ENCODE measurements at places on chromosomes 6 and 20.
A peak's percentile ranks its signal among the peaks of the same experiment; 100 is the strongest.

- DNase-seq: no peak
Observed at GRCh38 chr6:5201271-5201670, 59.5 kb downstream of the LYRM4 start.

GRCh38 chr20:46000262-46000996, 8.3 kb upstream of the MMP9 start:
- no peak for DNase-seq

DNA sequence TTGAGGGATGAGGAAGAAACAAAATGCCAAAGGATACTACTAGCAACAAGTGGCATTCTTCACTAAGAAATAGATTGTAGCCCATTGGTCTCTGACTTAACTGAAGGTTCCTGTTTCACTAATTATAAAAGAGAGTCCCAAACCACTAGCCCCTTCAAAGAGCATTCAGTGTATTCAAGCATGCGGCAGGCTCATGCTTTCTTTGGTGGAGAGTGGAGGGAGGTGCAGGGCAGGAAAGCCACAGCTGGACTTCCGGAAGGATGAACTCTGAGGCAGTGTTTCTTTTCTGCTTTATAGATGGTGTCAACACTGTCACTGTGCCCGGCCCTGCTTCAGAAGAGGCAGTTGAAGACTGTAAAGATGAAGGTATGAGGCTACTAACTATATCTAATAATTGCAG, 636.1 kb downstream of the KIF16B start:
- DNase-seq: no peak

GRCh38 chr20:37651932-37652331, 41.9 kb upstream of the CTNNBL1 start:
- DNase-seq: peak; percentile 43

DNA sequence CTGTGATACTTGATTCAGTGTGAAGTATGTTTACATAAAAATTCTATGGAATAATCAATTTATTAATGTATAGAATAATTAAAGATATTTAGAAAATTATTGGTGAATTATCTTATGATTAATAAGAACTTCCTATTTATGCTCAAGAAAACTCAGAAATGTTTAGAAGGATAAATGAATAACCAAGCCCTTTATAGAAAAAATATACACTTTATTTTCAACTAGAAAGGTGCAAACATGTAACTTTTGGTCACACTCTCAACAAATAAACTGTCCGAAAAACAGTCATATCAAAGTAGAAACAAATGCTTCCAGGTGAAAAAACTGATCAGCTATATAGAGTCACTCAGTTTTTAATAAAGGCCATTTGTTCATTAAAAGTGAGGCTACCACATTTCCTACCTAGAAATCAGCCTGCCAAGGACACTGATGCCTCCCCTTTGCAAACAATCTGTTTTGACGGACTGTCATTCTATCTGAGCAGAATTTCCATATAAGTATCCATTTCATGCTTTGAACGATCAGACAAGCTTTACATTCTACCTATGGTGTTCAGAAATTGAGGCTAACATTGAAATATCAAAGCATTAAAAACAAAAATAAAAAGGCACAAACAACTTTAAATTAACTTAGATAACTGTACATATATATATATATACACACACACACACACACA, 3.0 kb downstream of the CCN2 start:
- no peak for DNase-seq

DNA sequence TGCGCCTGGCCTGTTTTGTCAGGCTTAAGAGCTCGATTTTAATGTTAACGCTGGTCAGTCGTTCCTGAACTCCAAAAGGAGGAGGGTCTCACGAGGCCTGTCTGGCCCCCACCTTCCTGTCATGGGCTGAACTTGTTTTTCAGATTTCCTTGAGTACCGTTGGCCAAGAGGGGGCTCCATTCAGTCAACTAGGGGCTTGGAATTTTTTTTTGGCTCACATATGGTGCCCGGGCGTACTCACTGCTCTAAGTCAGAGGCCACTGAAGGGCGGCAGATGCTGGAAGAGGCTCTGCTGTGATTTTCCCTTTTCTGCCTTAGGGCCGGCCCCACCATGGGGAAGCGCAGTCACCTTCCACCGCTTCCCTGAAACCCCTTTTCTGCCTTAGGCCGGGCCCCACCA, 6.9 kb upstream of the BIRC7 start:
- no peak for DNase-seq

GRCh38 chr20:23484081-23484480, 6.8 kb upstream of the CST8 start:
- DNase-seq: no peak

DNA sequence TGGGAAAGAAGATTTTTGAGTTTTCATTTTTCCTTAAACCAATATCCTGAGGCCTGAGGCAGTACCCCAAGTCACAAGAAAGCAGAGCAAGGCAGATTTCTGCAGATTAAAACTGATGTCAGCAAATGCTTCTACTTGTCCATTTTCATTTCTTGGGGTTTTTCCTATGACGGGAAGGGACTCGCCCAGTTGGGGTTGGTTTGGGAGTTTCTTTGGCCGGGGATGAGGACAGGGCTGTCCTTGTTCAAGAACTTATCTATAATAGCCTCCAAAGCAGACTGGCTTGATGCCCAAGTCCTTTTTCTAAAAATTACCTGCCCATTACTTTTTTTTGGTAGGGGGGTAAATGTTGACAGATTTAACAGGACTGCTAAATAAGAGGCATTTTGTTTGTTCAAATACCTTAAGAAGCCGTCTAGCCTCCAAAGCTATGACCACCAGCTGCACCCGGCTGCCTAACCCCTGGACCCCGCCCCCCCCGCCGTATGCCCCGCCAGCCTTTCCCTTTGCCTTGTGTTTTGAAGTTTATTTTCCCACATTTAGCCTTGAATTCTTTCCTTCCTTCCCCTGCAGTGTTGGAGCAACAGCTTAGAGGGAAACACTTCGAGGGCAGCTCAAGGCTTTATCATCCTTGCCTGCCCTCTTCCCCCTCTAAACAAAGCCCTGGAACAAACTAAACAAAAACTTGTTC, 2.5 kb downstream of the KCNK5 start:
- DNase-seq: no peak

DNA sequence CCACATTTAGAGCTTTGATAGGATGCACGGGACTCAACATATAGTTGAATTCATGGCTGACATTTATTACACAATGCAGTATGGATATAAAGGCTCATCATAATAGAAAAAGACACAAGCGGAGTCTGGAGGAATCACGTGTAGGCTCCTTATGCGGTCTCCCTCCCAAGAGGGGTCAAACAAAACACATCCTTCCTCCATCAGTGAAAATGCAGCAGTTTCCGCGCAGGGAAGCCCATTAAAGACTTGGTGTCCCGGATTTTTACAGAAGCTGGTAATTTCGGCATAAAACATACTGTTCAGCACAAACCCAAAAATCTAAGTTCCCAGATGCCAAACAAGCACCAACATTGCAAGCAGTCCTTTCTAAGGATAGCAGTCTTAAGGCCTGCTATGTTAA, 1.1 kb downstream of the USP45 start:
- no peak for DNase-seq

- no peak for DNase-seq
Observed at GRCh38 chr6:169168302-169168630, 85.4 kb downstream of the THBS2 start.

DNA sequence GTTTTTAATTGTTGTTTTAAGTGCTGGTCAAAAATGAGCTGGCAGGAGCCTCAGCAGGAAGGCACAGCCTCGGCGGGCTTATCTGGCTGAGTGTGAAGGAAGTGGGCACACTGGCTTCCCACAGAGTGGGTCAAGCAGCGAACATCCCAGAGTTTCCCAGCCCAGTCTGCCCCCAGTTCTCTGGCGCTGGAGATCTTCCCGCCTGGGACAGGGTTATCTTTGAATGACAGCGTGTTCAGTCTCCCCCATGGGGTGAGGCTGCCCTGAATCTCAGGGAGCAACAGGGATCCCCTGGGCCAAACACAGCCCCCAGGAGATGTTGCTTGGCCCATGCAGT, 122.2 kb upstream of the PTPN1 start:
- no peak for DNase-seq

DNA sequence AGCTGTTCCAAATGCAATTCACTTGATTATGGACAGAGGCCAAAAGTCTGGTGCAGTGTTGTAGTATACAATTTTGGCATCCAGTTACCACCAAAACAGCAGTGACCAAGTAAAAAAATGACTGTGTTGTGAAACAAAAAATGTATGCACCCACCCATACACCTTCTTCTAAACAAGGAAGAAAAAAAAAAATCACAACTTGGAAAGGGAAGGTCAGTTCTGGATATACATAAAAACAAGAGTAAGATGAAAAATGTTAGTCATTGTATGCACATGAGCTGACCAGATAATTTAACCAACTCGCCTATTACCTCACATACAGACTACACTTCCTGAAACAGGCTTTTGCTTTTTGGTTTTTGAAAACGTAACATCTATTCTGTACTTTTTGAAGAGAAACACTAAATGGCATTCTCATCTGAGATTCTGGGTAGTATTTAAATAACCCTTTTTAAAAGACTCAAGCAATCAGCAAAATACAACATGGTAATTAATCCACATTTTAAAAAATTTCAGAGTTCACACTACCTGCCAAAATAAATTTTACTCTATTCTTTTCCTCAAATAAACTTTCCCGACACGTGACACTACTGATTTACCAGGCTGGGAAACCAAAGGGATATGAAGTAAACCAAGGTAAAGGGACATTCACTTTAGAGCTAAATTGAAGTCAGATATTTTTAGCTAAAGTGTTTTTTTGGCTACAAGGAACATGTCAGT, 141.6 kb upstream of the SHLD1 start:
- peak; percentile 52 for DNase-seq

- DNase-seq: no peak
Observed at GRCh38 chr6:123777563-123777962, 26.1 kb upstream of the NKAIN2 start.

GRCh38 chr6:42962502-42963178, 2.1 kb downstream of the GNMT start:
- DNase-seq: no peak

DNA sequence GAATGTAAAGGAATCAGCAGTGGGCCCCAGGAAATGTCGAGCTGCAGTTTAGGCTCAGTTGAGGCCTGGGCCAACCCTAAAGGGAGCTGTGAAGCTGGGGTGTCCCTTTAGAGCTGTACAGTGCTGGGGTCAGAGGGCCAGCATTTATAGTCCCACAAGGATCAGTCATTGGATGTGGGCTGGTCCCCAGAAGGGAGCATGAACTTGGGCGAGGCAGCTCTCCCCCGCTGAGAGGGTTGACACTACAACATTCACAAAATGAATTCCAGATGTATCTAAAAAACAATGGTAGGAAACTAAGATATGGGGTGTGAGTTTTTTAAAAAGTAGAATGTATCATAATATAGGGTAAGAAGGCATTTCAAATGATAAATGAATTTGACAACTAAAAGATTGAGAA, 29.7 kb upstream of the TMX4 start:
- no peak for DNase-seq

DNA sequence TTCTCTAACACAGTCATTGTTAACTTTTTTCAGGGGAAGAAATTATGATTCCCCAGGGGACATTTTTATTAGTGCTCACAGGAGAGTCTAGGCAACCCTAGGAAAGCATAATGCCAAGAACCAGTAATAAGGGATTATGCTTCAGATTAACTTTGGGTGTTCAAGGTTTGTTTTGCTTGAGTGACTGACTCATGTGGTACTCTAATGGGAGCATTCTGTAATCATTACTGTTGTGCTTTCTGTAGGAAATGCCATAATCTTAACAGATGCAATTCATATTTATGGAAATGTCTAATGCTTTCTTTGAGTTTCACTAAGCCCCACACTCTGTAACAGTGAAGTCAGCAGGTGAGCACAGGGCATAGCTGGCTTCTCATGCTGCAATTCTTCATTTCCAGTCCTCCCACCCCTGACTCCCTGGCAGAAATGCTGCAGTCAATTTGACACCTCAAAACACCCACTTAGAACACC, 263.4 kb upstream of the MAN1A1 start:
- DNase-seq: no peak

DNA sequence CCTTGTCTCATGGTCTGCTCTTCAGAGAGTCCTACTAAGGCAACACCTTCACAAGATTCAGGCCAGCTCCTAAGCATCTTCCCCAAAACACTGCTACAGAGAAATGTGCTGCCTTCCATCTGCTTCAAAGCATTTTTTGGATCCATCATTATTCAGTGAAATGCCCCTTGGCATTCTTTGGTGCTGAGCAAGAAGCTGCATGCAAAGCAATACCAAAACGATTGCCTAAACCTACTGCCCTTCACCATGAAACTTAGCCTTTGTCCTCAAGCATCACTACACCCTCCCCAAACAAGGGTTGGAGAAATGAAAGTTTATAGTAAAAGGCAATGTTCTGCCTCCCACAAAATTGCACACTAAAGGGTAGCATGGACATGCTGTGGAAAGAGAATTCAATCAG, 93.5 kb downstream of the SNAP25 start:
- DNase-seq: no peak

GRCh38 chr6:75205776-75206575, at the start of gene COL12A1:
Gene COL12A1, minus strand, starts transcription at chr6:75206053. Its CDS starts 3,261 bp downstream, at chr6:75202792.
- DNase-seq: peak; percentile 72

- DNase-seq: no peak
Observed at GRCh38 chr20:53876956-53877355, 193.4 kb downstream of the BCAS1 start.

DNA sequence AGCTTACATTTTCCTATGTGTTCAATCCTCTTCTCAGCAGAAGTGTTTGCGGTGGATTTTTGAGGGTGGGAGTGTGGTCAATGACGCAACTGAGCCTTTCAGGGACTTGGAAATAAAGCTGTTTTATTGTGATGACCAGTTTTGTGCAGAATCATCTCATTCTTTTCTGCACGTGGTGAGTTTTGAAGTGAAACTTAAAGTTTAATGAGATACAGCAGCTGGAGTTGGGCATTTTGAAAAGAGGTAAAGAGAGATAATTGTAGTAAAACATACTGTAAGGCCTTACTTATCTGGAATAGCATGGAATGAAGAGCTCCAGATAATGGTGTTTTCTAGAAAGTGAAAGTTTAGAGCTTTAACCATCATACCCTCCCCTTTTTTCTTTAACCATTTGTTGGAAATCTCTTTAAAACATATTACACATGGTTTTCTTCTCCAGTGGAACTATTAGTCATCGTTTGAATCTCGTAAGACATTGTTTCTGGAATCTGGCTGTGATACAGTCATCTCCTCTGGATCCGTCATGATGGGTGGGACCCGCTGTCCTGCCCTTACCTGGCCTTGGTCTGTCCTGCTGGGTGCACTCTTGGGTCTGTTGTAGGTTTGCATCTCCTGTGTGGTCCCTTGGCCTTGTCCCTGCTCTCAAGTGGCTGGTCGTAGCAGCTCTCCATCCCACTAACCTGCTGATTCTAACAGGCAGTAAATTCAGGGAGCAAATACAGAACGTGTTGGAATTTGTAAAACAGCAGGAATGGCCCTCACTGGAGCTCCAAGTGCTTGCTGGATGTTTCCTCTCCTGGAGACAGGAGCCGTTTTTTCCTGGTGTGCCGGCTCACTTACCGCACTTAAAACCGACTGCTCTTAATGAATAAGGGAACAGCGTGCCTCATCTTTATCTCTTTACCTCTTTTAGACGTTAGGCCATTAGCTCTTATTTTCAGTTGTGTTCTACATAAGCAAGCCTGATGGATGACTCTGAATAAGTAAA, 29.8 kb downstream of the UST start:
- DNase-seq: no peak

DNA sequence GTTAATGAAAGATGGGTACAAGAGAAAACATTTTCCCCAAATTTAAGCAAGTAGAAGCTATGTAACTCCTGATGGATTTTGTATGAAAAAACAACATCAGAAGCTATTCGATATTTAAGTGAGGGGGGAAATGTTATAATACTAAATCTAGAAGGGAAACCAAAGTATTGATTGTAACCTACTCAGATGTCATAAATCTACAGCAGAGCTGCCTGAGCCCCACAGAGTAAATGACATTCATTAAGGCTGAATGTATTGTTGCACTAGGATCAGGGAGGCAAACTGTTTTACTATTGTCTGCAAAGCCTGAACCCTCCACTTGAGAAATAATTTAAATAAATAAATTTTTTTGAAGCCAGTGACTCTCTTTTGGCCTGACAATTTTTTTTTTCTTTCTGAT, 19.3 kb downstream of the ANKRD6 start:
- no peak for DNase-seq
